ENCODE measurements at places on chromosomes 2 and 18.
A peak's percentile ranks its signal among the peaks of the same experiment; 100 is the strongest.

DNA sequence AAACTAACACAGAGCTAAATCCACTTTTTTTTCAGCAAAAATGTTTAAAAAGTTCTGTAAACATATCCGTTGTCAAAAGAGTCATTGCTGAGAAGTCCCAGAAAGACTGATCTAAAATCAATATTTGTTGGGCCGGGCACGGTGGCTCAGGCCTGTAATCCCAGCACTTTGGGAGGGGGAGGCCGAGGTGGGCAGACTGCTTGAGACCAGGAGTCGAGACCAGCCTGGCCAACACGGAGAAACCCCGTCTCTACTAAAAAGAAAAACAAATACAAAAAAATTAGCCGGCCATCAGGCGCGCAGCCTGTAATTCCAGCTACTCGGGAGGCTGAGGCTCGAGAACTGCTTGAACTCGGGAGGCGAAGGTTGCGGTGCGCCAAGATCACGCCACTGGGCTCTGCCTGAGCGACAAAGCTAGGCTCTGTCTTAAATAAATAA lies 1.4 kb downstream of the OLA1 start:
- H3K36me3 ChIP-seq: peaks cover 3% of the 10 kb centered on the region
- DNase-seq: peak; percentile 14

DNA sequence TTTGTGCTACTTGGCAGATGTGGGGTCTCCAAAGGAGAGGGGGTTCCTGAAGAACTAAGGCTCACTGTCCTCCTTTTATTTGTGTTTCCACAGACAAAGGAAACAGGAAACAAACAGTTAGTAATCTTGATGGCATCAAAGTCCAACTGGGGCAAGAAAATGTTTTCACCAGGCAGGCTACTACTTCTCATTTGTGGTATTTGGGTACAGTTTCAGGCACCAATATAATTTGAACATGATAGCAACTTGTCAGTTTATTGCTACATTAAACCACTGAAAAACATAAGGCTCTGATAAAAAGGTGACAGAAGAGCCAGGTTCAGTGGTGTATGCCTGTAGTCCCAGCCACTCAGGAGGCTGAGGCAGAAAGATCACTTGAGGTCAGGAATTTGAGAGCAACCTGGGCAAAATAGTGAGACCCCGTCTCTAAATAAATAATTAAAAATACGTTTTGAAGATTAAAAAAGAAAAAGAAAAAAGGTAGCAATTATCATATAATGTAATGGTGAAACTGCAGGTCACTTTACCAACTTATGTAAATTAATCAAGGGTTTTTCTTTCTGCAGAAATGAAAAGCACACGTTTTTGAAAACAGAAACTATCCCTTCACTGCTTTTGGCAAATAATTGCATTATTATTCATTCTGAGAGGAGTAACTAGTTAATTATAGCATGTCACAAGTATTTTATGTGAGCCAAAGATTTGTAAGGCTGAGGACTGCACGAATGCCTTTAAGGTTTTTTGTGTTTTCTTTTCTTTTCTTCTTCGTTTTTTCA lies 157.5 kb upstream of the CAVIN2 start:
- H3K4me1 ChIP-seq: no peaks in the 10 kb centered on the region
- H3K36me3 ChIP-seq: no peaks in the 10 kb centered on the region
- H3K27ac ChIP-seq: no peak overlapping the region
- H3K4me3 ChIP-seq: no peak overlapping the region
- DNase-seq: no peak

DNA sequence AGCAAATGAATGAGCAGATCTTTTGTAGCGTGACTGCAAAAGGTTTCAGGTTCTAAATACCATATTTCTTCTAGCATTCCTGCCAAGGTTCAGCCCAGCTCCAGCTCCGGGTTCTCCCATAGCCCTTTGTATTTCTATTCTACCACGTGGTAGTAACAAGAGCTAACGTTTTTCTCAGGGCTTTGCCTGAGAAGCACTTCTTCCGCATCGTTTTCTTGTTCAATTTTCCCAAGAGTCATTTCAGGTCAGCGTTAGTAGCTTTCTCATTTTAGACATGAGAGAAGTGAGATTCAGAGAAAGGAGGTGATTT lies 120.1 kb upstream of the MYCN start:
- DNase-seq: no peak
- H3K4me1 ChIP-seq: peaks cover 2% of the 10 kb centered on the region
- no peaks in the 10 kb centered on the region for H3K27me3 ChIP-seq
- H3K4me3 ChIP-seq: no peak overlapping the region
- H3K36me3 ChIP-seq: no peaks in the 10 kb centered on the region

GRCh38 chr18:42925036-42925435 lies 190.4 kb downstream of the RIT2 start:
- no peaks in the 10 kb centered on the region for H3K27me3 ChIP-seq
- H3K4me1 ChIP-seq: peaks cover 4% of the 10 kb centered on the region
- no peak overlapping the region for H3K4me3 ChIP-seq
- peak; percentile 19 for DNase-seq

DNA sequence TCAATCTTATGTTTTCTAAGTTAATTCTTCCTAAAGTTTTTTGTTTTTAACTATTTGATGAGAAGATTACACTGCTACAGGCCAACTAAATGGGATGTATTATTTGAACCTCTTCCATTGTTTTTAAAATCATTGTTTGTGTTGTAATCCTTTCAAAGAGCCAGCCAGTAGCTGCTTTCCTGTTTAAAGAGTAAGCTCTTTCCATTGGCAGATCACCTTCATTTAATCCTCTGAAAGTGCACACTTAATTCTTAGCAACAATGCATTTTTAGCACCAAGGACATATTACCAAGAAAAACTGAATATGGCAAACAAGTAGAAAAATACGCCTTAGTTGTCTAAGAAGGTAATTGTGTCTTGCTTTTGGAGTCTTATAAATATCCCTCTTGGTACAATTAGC lies 54.0 kb downstream of the MEIS1 start:
- H3K27ac ChIP-seq: no peak overlapping the region
- DNase-seq: no peak
- H3K4me1 ChIP-seq: peaks cover 46% of the 10 kb centered on the region
- H3K4me3 ChIP-seq: no peak overlapping the region
- H3K36me3 ChIP-seq: peaks cover 42% of the 10 kb centered on the region
